ENCODE measurements at places on chromosomes 16 and 17.

DNA sequence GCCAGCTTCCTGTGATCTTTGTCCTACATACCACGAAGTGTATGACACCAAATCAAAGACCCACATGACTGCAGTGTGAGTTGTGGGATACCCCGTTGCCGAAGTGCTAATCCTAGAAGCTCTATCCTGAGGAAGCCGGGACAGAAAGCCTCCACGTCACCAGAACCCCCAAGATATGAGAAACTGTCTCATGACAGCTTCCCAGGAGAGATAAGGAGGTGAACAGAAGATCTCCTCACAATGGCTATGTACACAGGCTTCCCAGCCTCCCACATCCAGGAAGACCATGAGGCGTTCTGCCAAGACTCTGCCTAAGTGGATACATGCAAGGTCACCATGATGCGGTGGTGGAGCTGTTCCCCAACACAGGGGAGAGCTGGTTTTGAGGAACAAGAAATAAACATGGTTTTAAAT, 37.1 kb downstream of the TRIM25 start:
- no peak for DNase-seq

DNA sequence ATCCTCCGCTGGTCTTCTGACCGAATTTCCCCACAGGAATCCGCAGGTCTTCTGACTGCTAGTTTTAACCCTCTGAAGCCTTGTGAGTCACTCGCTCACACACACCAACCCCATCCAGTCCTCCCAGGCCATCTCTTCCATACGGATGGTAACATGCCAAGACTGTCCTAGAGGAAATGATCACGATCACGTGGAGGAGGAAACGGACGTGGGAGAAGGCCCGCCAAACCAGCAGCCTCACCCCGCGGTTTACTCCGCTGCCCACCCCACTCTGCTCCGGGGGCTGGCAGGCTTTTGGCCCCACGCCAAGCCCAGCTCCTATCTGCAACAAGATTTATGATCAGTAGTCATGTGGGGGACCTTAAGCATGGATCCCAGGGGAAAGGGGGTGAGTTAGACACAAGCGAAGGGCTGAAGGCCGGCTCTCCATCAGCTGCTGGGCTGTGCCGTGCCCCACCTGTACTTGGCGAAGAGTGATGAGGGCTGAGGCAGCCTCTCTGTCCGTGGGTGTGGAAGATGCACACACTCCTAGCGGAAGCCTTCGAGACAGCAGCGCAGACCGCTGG, 1.5 kb upstream of the FAAP100 start:
- DNase-seq: peak; percentile 80

DNA sequence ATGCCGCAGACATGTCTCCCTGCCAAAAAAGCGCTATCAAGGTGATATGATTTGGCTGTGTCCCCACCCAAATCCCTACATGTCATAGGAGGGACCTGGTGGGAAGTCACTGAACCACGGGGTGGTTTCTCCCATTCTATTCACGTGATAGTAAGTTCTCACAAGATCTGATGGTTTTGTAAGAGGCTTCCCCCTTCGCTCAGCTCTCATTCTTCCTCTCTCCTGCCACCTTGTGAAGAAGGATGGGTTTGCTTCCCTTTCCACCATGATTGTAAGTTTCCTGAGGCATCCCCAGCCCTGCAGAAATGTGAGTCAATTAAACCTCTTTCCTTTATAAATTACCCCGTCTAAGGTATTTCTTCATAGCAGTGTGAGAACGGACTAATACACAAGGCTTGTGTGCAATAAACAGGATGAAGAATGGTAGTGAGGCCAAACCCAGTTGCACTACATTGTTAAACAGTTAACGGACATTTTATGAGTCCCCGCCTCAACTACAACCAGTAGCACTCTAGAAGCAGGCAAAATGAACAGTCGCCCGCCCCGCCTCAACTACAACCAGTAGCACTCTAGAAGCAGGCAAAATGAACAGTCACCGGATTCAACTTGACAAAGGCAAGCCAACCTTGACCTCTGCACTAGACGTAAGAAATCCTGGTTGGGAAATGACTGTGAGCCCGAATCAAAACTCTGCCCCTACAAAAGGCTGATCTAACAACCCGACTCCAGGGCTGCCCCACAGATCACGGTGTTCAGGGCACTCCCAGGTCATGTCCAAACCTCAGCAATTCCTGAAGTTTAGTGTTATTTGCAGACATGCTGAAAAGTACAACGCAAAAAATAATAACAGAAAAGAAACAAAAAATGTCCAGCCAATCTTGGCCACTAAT, 26.3 kb downstream of the VPS53 start:
- DNase-seq: no peak

GRCh38 chr16:19522397-19522732, 467 bp upstream of the GDE1 start:
- no peak for DNase-seq

GRCh38 chr17:67272312-67273047, 27.5 kb upstream of the HELZ start:
- DNase-seq: no peak

GRCh38 chr17:65633988-65634387, 72.5 kb upstream of the AXIN2 start:
- DNase-seq: no peak

DNA sequence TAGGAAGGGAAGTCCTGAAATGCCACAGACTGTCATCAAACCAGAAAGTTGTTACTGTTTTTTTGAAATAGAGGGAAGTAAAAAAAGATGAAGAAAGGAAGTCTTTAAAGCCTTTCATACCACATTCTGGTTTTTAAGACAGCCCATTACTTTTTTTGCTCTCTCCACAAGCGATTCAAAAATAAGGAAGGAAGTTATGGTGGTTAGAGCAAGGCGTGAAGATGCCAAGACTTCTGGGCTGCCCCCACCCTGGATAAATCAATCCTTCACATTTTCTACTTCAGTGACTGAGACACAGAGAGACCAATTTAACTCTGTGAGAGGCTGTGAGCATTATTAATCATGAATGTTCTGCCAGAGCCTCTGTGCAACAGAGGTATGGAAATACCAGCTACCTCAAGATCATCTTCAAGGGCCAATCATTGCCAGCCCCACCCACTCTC, 82.3 kb upstream of the BCAR1 start:
- no peak for DNase-seq

GRCh38 chr17:34397265-34397664, 34.2 kb upstream of the CCL1 start:
- no peak for DNase-seq

DNA sequence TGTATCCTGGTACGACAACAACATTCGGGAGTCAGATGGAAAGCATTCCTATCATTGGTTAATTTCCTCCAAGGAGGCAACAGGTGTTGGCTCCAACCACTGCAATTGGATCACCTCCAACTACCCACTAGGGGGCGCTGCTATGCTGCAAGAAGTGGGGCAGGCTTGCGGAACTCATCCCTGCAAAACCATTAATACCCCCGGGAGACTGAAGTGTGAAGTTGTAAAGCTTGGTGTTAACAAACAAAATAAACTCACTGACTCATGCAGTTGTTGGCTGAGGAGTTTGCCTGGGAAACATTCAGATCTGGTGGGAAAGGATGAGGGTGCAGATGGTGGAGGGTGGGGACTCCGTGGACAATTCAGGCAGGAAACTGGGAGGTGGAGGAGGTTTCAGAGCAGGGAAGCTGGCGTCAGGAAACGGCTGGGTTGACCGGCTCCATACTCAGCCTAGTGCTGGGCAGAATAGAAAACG, 84.9 kb downstream of the HS3ST2 start:
- peak; percentile 81 for DNase-seq

DNA sequence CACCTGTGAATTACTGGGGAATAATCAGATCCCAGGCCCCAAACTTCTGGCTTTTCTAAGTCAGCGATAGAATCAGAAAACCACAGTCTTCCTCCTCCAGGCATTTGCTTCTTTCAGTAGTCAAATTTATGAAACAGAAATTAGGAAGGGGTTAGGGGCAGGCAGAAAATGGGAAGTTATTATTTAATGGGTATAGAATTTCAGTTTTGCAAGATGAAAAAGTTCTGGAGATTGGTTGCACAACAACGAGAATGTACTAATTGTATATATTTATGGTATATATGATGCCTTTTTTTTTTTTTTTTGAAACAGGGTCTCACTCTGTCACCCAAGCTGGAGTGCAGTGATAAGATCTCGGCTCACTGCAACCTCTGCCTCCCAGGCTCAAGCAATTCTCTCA, 23.5 kb downstream of the ORC6 start:
- no peak for DNase-seq

DNA sequence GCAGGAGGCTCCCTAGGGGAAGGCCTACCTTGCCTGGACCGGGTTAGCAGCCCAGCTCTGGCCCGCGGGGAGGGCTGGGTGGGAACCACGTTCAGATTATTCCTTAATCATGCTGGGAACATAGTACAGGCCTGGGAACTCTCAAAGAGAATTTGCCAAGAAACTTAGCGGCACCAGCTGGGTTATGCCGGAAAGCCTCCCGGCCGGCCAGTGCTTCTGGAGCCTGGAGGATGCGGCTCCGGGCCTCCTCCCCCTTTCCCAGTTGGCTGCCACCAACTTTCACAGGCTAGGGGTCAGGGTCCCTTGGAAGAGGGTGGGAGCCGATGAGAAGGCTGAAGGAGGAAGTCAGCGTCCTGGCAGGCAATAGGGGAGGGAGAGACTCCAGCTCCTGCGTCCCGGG, 10.8 kb downstream of the NGFR start:
- DNase-seq: no peak

Data from suprapubic skin (tissue), 4 donors.